ENCODE measurements at places on chromosomes 7 and 10. TPM values are rescaled to one million over a fixed set of nuclear protein-coding genes. Genes with fewer than 3 reads are reported as not detected.
A peak's percentile ranks its signal among the peaks of the same experiment; 100 is the strongest.

Gene ZKSCAN1
- total RNA-seq: 48.2 TPM

GRCh38 chr7:130822642-130823041, 88.6 kb upstream of the KLF14 start:
- no peaks in the 10 kb centered on the region for H3K27me3 ChIP-seq
- DNase-seq: no peak

Gene CACNB2
- total RNA-seq: 1.3 TPM

GRCh38 chr10:119644205-119644814, 6.9 kb upstream of the BAG3 start:
- peaks cover 2% of the 10 kb centered on the region for H3K27me3 ChIP-seq
- H3K27ac ChIP-seq: no peak overlapping the region
- no peak overlapping the region for H3K4me3 ChIP-seq

- no peaks in the 10 kb centered on the region for H3K36me3 ChIP-seq
- H3K27me3 ChIP-seq: no peaks in the 10 kb centered on the region
- no peak overlapping the region for H3K4me3 ChIP-seq
- DNase-seq: no peak
- H3K4me1 ChIP-seq: no peaks in the 10 kb centered on the region
Measured at GRCh38 chr7:41637049-41637448, 65.8 kb downstream of the INHBA start.

GRCh38 chr10:67976292-67977245, 92.1 kb downstream of the SIRT1 start:
- H3K27me3 ChIP-seq: no peaks in the 10 kb centered on the region
- H3K4me1 ChIP-seq: peaks cover 6% of the 10 kb centered on the region

DNA sequence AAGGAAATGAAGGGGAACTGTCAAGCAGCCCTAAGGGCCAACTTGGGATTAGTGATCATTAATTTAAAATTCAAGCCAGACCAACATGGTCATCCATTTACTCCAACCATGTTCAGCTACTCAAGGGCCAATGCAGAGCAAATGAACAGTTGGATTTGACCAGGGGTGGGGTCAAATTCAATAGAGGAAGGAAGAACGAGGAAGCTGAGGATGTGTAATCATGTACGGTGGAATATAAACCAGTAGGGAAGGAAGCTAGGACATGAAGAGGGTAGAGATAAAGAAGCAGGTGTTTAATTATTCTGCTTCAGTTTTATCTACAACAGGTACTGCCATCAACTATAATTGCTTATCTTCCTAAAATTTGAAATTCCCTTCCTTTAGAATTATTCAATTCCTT, 81.6 kb downstream of the HIBADH start:
- no peaks in the 10 kb centered on the region for H3K4me1 ChIP-seq
- H3K27ac ChIP-seq: no peak overlapping the region
- no peak for DNase-seq
- no peak overlapping the region for H3K4me3 ChIP-seq

Gene THSD7A
- total RNA-seq: 3.8 TPM

GRCh38 chr10:94591461-94592205, 46.0 kb downstream of the HELLS start:
- H3K27me3 ChIP-seq: no peaks in the 10 kb centered on the region
- H3K27ac ChIP-seq: no peak overlapping the region

DNA sequence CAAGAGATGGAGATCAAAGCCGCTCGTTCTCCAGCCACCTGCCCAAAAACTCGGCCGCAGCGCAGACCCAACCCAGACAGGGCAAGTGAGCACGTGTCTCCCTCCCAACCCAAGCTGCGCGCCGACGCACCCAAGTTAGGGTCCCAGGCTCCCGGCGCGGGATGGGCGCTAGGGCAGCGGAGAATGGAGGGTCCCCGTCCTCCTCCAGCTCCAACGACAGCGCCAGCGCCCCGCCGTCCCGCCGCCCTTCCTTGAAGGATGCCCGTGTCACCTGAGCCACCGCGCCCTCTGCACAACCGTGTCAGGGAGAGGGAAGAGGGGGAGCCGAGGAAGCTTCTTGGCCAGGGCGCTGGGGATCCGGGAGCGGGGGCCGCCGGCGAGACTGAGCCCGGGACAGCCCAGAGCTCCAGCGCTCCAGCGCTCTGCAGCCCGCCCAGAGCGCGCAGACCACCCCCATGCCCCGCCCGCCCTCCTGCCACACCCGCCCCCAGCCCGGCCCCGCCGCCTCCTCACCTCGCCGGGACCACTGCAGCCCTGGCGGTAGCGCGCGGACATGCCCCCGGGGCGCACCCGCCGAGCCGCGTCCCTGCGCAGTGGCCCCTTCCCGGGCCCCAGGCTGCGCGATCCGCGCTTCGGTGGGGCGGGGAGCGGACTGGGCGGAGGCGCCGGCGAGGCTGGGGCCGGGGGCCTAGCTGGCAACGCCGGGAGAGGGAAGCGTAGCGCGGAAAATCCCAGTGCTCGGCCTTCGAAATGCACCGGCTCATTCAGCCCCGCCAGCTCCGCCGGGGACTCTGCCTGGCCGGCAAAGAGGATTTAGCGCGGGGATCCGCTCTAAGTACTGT, at the start of gene SLC16A12:
Gene SLC16A12 (minus strand): TSS at position 424 of the 842 bp plus-strand sequence. CDS start 73,016 bp downstream, outside the sequence.
- peaks cover 8% of the 10 kb centered on the region for H3K4me1 ChIP-seq
- peak within 1 kb of the TSS; percentile 46 for H3K4me3 ChIP-seq
- H3K27ac ChIP-seq: no peak within 1 kb of the TSS

GRCh38 chr7:3027005-3027845, 16.4 kb downstream of the CARD11 start:
- H3K4me3 ChIP-seq: no peak overlapping the region
- no peak for DNase-seq
- H3K36me3 ChIP-seq: no peaks in the 10 kb centered on the region
- no peak overlapping the region for H3K27ac ChIP-seq

GRCh38 chr10:42932735-42933447, 144.0 kb upstream of the RET start:
- peaks cover 32% of the 10 kb centered on the region for H3K27me3 ChIP-seq
- H3K4me3 ChIP-seq: no peak overlapping the region
- no peaks in the 10 kb centered on the region for H3K36me3 ChIP-seq
- peaks cover 27% of the 10 kb centered on the region for H3K4me1 ChIP-seq
- DNase-seq: no peak

Gene CPEB3
- 2.0 TPM for total RNA-seq

Gene FAM131B
- total RNA-seq: 1.4 TPM

Gene SRRM3
- total RNA-seq: 0.31 TPM

Gene EN2
- 0.09 TPM for total RNA-seq

GRCh38 chr10:124417895-124418725, 613 bp downstream of the OAT start:
- H3K27me3 ChIP-seq: peaks cover 29% of the 10 kb centered on the region
- H3K27ac ChIP-seq: peak overlapping the region; percentile 86
- H3K4me1 ChIP-seq: peaks cover 21% of the 10 kb centered on the region
- peak; percentile 82 for DNase-seq
- peak overlapping the region; percentile 78 for H3K4me3 ChIP-seq

DNA sequence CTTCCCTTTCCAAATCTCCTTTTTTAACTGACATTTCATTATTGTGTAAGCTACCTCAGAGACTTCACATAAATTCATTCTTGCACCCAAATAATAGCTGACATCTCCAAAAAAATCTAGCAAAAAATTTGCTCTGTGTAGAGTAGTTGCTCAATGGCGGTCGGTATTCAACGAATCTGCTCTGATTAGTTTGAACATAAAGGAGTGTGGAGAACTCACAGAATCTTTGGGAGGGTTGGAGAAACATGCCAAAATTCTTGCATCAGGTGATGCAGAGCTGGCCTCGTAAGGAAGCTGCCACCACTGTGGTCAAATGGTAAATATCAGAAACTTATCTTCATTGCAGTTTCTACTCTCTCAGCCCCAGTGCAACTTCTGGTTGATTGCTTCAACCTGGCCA, 201.2 kb upstream of the MDFIC start:
- H3K4me1 ChIP-seq: no peaks in the 10 kb centered on the region
- no peak overlapping the region for H3K4me3 ChIP-seq
- DNase-seq: no peak

GRCh38 chr10:43666552-43666951, 17.9 kb upstream of the ZNF32 start:
- no peak overlapping the region for H3K4me3 ChIP-seq
- DNase-seq: no peak
- no peaks in the 10 kb centered on the region for H3K4me1 ChIP-seq
- no peak overlapping the region for H3K27ac ChIP-seq
- H3K36me3 ChIP-seq: no peaks in the 10 kb centered on the region

DNA sequence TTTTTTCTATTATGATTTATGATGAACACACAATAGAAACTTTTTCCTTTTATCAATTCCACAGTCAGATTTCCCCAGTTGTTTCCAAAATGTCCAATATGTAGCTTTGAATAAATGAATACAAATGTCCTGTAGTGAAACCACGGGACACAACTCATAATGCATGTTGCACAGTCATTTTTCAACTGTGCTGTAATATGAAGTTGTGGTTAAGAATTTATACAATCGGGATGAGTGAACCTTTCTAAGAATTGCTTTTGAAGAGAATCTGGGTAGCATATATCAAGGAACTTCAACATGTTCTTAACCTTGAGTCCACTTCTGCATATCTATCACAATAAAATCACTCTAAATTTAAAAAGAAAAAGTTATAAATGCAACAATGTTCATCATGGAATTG, 14.6 kb upstream of the ST7 start:
- H3K36me3 ChIP-seq: no peaks in the 10 kb centered on the region
- no peaks in the 10 kb centered on the region for H3K27me3 ChIP-seq
- H3K4me3 ChIP-seq: no peak overlapping the region
- DNase-seq: no peak
- H3K27ac ChIP-seq: no peak overlapping the region

- H3K4me1 ChIP-seq: peaks cover 25% of the 10 kb centered on the region
- H3K36me3 ChIP-seq: no peaks in the 10 kb centered on the region
- no peak for DNase-seq
- no peak overlapping the region for H3K4me3 ChIP-seq
- no peak overlapping the region for H3K27ac ChIP-seq
Measured at GRCh38 chr10:98340940-98341310, 72.9 kb upstream of the LOXL4 start.

GRCh38 chr7:88399036-88399435, 92.3 kb upstream of the STEAP4 start:
- no peak for DNase-seq
- H3K4me1 ChIP-seq: no peaks in the 10 kb centered on the region
- H3K36me3 ChIP-seq: no peaks in the 10 kb centered on the region

Gene PIK3AP1
- total RNA-seq: 2.3 TPM

GRCh38 chr7:106190589-106191330, 78.6 kb upstream of the SYPL1 start:
- no peaks in the 10 kb centered on the region for H3K36me3 ChIP-seq
- no peak for DNase-seq

DNA sequence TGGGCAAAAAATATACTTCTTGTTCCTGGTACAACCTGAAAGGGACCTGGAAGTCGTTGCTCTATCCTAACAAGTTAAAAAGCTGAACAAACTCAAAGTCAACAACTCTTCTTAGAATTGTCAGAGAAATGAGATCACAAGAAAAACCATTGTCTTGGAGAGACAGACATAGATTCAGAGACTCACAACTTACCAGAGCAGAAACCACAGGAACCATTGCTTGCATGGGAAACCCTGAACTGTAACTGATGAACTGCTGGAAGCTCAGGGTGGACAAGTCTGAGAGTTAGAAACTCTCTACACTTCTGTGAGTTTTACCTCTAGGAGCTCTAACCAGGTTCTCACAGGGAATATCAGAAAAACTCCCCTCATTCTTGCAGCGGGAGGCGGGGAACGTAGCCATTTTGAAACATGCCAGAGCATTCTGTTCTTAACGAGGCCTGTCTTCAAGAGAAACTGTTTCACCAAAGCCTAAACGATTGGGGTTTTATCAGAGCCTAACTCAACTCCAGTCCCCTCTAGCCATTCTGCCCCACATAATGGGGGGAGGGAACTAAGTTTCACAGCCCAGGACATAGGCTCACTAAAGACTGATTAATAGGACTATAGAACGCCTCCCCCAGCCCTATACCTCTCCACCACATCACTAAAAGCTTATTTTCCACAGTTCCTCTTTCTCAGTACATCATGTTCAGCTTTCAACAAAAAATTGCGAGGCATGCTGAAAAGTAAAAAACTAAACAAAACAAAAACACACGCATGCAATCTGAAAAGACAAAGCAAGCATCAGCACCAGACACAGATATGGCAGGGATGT, 12.0 kb upstream of the GSDME start:
- no peak overlapping the region for H3K4me3 ChIP-seq
- H3K27ac ChIP-seq: no peak overlapping the region
- no peaks in the 10 kb centered on the region for H3K27me3 ChIP-seq
- peaks cover 9% of the 10 kb centered on the region for H3K4me1 ChIP-seq
- no peak for DNase-seq
- no peaks in the 10 kb centered on the region for H3K36me3 ChIP-seq

- H3K27me3 ChIP-seq: no peaks in the 10 kb centered on the region
- DNase-seq: no peak
- no peaks in the 10 kb centered on the region for H3K4me1 ChIP-seq
- no peak overlapping the region for H3K27ac ChIP-seq
- H3K36me3 ChIP-seq: no peaks in the 10 kb centered on the region
- no peak overlapping the region for H3K4me3 ChIP-seq
Measured at GRCh38 chr7:85160223-85160622, 26.6 kb downstream of the SEMA3D start.

Gene C10orf53
- total RNA-seq: not detected

Gene GPR15LG
- not detected for total RNA-seq

- H3K36me3 ChIP-seq: peaks cover 3% of the 10 kb centered on the region
- DNase-seq: peak; percentile 93
- H3K4me1 ChIP-seq: peaks cover 18% of the 10 kb centered on the region
- H3K27ac ChIP-seq: peak overlapping the region; percentile 35
- no peak overlapping the region for H3K4me3 ChIP-seq
Measured at GRCh38 chr10:19824381-19825342, 8.4 kb downstream of the PLXDC2 start.

Gene STEAP2
- total RNA-seq: 7.1 TPM

DNA sequence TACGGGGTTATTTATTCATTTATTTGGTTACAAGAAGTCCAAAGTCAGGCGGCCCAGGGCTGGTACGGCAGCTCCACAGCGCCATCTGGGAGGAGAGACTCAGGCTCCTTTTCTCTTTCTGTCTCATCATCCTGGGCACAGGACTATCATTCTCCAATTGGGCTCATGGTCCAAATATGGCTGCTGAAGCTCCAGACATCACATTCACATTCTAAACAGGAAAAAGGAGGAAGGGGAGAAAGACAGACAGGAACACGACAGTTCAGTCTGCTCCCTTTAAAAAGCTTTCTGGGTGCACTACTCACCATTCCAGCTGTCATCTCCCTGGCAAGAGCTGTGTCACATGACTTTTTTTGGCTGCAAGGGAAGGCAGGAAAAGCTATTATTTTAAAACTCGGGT, 74.4 kb upstream of the PDZD8 start:
- H3K4me1 ChIP-seq: no peaks in the 10 kb centered on the region
- H3K4me3 ChIP-seq: no peak overlapping the region
- no peaks in the 10 kb centered on the region for H3K36me3 ChIP-seq
- no peak overlapping the region for H3K27ac ChIP-seq
- peak; percentile 11 for DNase-seq
- no peaks in the 10 kb centered on the region for H3K27me3 ChIP-seq

DNA sequence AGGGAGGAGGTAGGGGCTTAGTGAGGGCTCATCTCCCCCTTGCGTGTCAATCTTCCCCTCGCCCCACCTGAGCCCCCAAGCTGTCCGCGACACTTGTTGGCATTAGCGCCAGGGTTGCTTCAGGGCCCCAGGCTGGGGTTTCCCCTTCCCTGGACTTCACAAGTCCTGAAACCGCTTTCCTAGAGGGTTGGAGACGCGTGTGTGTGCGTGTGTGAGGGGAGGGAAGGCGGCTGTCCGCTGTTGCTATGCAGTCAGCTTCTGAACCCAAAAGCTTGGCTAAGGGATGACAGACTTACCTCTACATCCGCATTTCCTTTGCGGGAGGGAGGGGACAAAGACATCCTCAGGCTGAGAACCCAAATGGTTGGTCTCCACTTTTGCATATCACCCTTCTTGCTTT, 803 bp downstream of the GOLGA7B start:
- H3K4me1 ChIP-seq: peaks cover 8% of the 10 kb centered on the region
- no peaks in the 10 kb centered on the region for H3K36me3 ChIP-seq
- H3K4me3 ChIP-seq: no peak overlapping the region
- peaks cover 48% of the 10 kb centered on the region for H3K27me3 ChIP-seq

Gene GET4
- 26.6 TPM for total RNA-seq

Gene PDZD7
- 1.2 TPM for total RNA-seq

Data from muscle of leg (tissue), 16 donors.